ENCODE measurements at places on chromosomes 2 and 18. TPM values are rescaled to one million over a fixed set of nuclear protein-coding genes. Genes with fewer than 3 reads are reported as not detected.

SLC4A5 gene
- total RNA-seq = 1.2 TPM

SP5 gene
- total RNA-seq = 0.69 TPM

FAM237A gene
- not detected for total RNA-seq

DYSF gene
- total RNA-seq = 10.2 TPM

ELOA2 gene
- not detected for total RNA-seq

ECEL1 gene
- not detected for total RNA-seq

AFF3 gene
- not detected for total RNA-seq

SPATS2L gene
- 54.2 TPM for total RNA-seq

CDH19 gene
- total RNA-seq = not detected

AQP12B gene
- total RNA-seq = not detected
